ENCODE measurements at places on chromosomes 1 and 21. TPM values are rescaled to one million over a fixed set of nuclear protein-coding genes. Genes with fewer than 3 reads are reported as not detected.

The PRRX1 gene
- total RNA-seq, result 0.10 TPM

GRCh38 chr1:212077028-212077427, 41.5 kb downstream of the DTL start:
- DNase-seq, result no peak

GRCh38 chr1:153261281-153262069, 2.0 kb downstream of the LORICRIN start:
- DNase-seq, result no peak

DNA sequence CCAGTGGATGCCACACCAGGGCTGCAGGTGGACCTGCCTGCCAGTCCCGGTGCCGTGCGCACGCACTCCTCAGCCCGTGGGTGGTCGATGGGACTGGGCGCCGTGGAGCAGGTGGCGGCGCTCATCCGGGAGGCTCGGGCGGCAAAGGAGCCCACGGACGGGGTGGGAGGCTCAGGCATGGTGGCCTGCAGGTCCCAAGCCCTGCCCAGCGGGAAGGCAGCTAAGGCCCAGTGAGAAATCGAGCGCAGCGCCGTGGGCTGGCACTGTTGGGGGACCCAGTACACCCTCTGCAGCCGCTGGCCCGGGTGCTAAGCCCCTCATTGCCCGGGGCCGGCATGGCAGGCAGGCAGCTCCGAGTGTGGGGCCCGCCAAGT, 1171.8 kb upstream of the B3GALT2 start:
- no peak for DNase-seq

GRCh38 chr1:160217481-160218051, 12.4 kb downstream of the PEA15 start:
- no peak for DNase-seq

DNA sequence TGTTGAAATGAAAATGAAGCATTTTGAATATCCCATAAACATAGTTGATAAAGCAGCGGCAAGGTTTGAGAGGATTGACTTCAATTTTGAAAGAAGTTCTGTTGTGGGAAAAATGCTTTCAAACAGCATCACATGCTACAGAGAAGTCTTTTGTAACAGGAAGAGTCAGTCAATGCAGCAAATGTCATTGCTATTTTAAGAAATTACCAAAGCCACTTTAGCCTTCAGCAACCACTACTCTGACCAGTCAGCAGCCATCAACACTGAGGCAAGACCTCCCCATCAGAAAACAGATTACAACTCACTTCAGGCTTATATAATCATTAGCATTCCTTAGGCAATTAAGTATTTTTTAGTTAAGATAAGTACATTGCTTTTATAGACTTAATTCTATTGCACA, 33.8 kb upstream of the FCRL3 start:
- DNase-seq, result no peak

The FOXJ3 gene
- 31.7 TPM for total RNA-seq

The CYP2J2 gene
- total RNA-seq, result 6.1 TPM

- DNase-seq, result peak; percentile 61
These were observed 1.1 kb upstream of the ADAMTS1 start for GRCh38 chr21:26846036-26846931.

DNA sequence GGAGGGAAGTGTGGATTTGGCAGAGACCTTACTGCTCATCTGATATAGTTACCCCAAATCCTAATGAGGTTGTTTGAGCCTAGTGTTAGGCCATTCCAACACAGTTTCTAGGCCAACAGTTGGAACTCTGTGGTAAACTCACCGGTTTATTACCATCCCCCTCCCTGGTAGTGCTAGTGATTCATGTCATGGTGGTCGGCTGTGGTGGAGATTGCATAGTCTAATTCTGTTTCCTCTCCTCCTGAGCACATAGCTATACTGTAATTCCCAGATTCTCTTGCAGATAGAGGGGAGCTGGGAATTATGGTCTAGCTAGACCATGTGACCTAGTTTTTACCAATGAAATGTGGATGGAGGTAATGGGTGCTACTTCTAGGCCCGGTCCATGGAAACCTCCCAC, 123.7 kb upstream of the KIF26B start:
- DNase-seq, result no peak

The FCRL4 gene
- total RNA-seq, result not detected

The CR1L gene
- total RNA-seq, result not detected

GRCh38 chr1:111334169-111334568, 43.5 kb downstream of the CHIA start:
- DNase-seq, result no peak

- no peak for DNase-seq
These were observed 28.4 kb downstream of the POFUT2 start for GRCh38 chr21:45259206-45259840.

DNA sequence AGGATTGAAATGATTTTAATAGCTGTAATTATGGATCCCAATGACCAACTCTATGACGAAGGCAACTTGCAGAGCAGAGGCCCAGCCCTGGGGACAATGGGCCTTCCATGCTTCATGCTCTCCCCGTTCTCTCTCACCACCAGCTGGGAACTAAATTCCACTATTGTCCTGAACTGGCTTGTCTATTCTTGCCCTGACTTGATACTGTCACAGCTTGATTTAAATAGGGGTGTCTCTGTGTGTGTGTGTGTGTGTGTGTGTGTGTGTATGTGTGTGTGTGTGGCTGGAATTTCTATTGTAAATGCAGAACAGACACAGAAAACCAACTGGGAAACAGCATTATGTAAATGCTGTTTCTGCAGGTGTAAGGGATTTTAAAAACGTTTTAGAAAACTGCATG, 57.0 kb downstream of the SLC22A15 start:
- DNase-seq, result no peak

DNA sequence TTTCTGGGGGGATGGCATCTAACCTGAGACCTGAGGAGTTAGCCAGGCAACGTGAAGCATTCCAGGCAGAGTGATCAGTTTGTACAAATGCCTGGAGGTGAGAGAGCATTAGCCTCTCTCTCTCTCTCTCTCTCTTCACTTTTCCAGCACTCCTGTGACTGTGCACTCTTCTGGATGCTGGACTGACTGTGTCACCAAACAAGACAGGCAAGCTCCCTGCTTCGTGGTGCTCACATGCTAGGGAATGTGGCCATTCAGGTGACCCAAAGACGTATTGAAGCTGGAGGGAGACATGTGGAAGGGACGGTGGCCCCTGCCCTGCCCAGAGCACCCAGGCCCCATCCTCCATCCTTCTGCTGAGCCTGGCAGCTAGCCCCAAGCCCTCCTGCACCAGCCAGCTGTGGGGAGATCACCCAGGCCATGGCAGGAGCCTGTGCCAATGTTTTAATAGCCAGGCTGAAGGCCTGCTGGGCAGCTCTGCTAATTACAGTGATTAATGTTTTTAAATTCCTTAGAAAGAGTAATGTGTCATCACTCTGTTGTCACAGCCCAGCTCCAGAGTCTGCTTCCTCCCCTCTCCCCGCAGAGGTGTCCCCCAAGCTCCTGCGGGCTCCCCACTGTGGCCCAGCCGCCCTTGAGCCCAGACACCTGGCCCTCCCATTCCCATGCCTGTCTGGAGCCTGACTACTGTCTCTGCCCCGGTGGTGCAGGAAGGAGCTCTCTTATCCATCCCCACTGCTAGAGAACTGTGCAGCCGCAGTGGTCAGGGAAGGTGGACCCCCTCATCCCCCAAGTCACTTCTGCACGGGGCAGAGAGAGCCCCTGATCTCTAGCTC, 48.9 kb downstream of the UBIAD1 start:
- no peak for DNase-seq
